IMR-90 (cell line): ENCODE measurements at places on chromosomes 3 and 15.

- no peak overlapping the region for H3K4me3 ChIP-seq
- H3K36me3 ChIP-seq: no peaks in the 10 kb centered on the region
- peak; percentile 24 for DNase-seq
- H3K4me1 ChIP-seq: no peaks in the 10 kb centered on the region
- H3K27ac ChIP-seq: no peak overlapping the region
These were observed 117.4 kb upstream of the MBNL1 start for GRCh38 chr3:152151216-152151876.

DNA sequence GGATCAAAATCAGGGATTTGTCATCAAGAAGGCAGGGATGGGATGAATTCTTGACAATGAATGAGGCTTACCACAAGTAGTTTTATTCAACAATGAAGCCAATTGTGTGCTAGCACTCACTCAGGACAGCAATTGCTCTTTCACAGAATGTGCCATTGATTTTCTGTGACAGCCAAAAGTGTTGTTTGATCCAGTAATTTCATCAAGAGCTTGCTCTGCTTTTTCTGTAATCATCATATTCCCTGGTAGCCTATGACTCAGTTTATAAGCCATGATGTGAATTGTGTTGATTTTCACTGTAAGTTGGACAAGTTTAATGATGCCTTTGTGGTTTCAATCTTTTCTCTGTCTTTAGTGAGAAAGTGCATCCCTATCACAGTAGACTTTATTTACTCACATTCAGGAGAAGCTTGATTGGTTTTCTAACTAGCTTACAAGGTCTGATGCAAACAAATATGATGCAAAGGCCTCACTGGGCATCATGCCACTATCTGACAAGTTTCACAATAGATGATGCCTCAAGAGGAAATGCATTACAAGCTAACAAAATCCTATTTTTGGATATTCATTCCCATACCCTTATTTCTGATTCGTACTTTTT, 13.6 kb upstream of the CSRNP1 start:
- no peaks in the 10 kb centered on the region for H3K27me3 ChIP-seq
- no peak overlapping the region for H3K4me3 ChIP-seq
- peaks cover 5% of the 10 kb centered on the region for H3K4me1 ChIP-seq
- DNase-seq: peak; percentile 93

GRCh38 chr15:85408270-85408746, 27.9 kb downstream of the AKAP13 start:
- no peaks in the 10 kb centered on the region for H3K36me3 ChIP-seq
- H3K27me3 ChIP-seq: no peaks in the 10 kb centered on the region
- peaks cover 20% of the 10 kb centered on the region for H3K4me1 ChIP-seq
- H3K4me3 ChIP-seq: no peak overlapping the region

- peaks cover 94% of the 10 kb centered on the region for H3K27me3 ChIP-seq
- peaks cover 3% of the 10 kb centered on the region; the same call in 1 of the 2 replicates for H3K4me1 ChIP-seq
- DNase-seq: peak; percentile 37
- no peak within 1 kb of the TSS for H3K27ac ChIP-seq
These were observed at the start of gene SKOR1 for GRCh38 chr15:67824976-67825880. TSS of gene SKOR1 (plus strand) at chr15:67825509. CDS start at chr15:67825603, 94 bp downstream.
